ENCODE measurements at places on chromosomes 12 and 14.

DNA sequence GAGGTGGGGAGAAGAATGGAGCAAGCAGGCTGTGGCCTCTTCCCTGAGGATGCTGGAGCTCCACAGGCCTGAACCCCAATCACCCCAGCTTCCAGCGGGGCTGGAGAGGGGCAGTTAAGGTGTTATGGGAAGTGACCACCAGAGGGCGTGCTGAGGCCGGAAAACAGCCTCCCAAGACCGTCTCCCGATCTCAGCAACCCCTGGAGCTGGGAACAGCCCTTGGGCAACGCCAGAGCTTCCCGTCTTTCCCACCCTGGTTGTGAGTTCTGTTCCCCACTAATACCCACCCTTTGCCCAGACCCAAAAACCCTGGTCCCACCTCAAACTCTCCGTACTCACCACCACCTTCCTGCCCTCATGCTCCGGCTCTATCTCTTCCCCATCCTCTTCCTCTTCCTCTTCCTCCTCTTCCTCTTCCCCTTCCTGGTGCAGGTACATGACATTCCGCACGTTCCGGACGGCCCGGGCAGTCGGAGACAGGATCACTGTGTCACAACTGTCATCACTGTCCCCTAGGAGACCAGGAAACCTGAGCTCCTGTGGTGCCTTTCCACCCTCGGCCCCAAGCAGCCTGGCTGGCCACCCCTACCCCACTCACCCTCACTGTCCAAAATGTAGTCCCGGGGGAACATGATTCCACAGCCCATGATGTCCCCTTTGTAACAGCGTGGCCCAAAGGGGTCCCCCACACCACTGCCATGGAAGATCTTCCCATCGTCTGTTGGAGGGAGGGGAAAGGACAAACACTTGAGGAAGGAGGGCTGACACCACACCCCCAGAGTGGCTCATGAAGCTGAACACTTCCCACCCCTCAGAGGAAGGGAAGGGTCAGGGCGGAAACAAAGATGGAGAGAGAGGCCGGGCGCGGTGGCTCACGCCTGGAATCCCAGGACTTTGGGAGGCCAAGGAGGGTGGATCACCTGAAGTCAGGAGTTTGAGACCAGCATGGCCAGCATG lies 12.9 kb downstream of the SPRYD3 start:
- DNase-seq: peak; percentile 88

- peak; percentile 68 for DNase-seq
Measured at GRCh38 chr12:112183141-112184021, 58.0 kb downstream of the TRAFD1 start.

- no peak for DNase-seq
Measured at GRCh38 chr12:73136386-73136785, 864.2 kb downstream of the TRHDE start.

GRCh38 chr14:65718629-65719028 lies 306.1 kb downstream of the FUT8 start:
- DNase-seq: no peak

GRCh38 chr14:101241807-101242278 lies 319.5 kb upstream of the DIO3 start:
- DNase-seq: peak; percentile 48

GRCh38 chr14:41476526-41476925 lies 130.2 kb upstream of the LRFN5 start:
- no peak for DNase-seq

DNA sequence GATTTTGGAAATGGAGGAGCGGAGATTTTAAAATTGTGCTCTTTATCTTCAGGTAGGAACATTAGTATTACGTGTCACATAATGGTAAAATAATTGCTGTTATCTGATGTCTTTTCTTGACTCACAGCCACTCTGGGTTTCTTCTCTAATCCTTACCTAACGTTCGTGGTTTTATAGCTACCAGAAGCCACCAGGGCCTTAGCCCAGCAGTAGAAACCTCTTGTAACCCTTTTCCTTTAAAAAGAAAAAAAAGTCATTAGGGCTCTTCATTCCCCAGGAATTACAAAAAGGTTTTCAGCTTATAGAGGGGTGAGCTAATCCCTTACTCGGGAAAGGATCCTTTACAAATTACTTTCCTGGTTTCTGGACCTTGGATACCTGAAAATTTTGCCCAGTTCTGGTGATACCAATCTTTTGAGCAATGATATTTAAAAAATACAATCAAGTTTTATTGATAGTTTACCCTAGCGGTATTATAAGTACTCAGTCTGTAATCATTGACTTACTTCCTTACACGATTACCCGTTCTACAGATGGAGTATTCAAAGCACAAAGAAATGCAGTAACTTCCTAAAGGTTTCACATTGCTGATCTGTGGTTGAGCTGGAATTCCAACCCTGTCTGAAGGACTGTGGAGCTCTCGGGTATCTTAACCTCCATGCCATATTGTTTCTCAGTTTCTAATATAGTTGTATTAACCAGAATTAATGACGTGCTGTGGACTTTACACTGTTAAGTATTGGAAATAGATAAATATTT lies 1.6 kb downstream of the GABARAPL1 start:
- DNase-seq: peak; percentile 32

DNA sequence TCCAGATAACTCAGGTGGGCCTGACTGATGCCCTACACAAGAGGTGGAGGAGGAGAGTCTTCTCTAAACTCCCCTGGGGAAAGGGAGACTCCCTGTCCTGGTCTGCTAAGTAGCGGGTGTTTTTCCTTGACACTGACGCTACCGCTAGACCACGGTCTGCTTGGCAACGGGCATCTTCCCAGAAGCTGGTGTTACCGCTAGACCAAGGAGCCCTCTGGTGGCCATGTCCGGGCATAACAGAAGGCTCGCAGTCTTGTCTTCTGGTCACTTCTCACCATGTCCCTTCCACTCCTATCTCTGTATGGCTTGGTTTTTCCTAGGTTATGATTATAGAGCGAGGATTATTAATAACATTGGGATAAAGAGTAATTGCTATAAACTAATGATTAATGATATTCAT lies 965.5 kb downstream of the TMEM121 start:
- no peak for DNase-seq

DNA sequence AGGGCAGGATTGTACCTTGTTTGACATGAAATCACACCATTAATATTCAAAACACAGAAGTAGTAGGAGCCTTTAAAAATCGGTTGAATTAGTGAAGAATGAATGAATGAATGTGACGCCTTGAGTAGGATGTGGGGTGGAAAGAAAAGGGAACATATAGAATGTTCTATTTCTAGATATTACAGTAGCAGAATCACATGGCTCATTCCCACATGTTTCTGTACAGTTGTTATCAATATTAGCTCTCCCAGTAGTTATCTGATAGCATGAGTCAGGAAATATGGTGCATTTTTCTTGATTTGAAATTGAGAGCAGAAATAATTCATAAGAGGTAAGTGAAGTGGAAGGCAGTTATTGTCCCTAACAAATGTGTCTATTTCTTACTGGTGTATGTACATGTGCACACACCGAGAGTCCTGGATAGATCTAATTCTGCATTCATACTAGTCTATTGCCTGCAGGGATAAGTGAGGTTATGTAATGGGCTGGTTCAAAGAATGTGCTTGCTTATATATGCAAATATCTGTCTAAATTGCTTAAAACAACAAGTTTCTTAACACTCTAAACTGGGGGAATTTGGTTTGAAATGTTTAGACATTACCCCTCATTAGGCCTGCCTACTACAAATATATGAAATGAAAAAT lies 245.4 kb downstream of the EFCAB11 start:
- no peak for DNase-seq

GRCh38 chr12:124833693-124834122 lies 30.0 kb downstream of the SCARB1 start:
- no peak for DNase-seq

- no peak for DNase-seq
Measured at GRCh38 chr14:24681056-24681455, 47.1 kb upstream of the GZMB start.

DNA sequence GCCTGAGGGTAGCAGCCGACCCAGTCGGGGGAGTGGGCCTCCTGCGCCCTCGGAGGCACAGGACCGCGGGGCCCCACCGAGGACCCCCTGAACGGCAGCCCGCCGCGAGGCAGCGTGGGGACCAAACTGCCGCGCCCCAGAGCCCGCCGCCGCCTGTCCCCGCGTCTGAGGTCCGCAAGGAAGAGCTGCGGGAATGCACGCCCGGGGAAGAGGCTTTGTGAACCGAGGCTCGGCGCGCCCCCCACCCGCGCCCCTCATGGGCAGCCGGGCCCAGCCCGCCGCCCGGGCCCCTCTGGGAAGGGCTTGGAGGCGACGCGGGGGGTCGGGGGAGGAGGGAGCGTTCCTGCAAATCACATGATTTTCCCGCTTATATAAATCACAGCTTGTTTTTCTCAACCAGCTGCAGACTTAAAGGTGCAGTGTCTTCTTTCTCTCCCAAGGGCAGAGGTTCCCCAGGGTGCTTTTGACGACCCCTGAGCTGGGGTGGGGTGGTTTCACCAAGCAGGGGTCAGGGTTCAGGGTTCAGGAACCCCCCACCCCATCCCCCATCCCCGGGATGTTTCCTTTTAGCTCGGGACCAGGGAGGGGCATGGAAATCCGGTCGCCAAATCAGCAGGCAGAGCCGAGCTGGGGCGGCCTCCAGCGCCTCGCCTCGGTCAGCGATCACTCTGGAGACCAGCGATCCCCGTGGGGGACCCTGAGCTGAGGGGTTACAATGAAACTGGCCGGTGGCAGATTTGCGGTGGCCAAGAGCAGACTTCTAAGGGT lies 44.7 kb upstream of the ATP23 start:
- peak; percentile 42 for DNase-seq

DNA sequence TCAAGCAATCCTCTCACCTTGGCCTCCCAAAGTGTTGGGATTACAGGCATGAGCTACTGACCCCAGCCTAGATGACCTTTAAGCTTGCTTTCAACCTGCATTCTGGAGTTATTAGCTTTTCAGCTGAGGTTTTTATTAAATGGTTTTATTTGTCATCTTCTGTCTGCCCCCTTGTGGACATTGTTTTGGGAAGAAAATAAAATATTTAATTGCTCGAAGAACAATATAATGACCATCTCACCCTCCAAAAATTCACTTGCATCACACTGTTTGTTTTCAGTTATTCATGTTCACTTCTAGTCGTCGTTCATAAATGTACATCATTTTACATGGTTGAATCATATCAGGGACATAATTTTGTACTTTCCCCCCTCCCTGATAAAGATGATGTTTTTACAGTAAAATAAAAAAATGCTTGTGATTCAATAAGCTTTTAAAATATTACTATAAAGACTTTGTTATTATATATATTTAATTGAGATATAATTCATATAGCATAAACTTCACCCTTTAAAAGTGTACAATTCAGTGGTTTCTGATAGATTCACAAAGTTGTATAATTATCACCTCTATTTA lies 10.1 kb upstream of the SPATS2 start:
- DNase-seq: no peak

DNA sequence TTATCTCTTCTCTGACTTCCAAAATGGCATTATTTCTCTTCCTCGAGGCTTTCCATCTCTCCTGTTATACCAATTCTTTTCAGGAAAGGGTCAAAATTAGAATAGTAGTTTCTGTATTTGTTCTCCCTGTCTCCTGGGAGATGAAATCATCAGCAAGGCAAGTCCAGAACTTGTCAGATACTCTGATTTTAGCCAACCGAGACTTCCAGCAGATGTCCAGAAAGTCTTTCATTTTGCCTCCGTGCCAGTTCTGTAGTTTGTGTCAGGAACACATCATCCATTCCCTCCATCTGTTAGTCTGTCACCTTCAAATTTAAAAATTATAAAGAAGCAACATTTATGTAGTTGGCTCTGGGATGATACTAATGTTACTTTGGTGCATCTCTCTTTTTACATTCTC lies 275.7 kb downstream of the CCDC59 start:
- no peak for DNase-seq

- no peak for DNase-seq
Measured at GRCh38 chr12:107564946-107565345, 120.7 kb upstream of the PWP1 start.

DNA sequence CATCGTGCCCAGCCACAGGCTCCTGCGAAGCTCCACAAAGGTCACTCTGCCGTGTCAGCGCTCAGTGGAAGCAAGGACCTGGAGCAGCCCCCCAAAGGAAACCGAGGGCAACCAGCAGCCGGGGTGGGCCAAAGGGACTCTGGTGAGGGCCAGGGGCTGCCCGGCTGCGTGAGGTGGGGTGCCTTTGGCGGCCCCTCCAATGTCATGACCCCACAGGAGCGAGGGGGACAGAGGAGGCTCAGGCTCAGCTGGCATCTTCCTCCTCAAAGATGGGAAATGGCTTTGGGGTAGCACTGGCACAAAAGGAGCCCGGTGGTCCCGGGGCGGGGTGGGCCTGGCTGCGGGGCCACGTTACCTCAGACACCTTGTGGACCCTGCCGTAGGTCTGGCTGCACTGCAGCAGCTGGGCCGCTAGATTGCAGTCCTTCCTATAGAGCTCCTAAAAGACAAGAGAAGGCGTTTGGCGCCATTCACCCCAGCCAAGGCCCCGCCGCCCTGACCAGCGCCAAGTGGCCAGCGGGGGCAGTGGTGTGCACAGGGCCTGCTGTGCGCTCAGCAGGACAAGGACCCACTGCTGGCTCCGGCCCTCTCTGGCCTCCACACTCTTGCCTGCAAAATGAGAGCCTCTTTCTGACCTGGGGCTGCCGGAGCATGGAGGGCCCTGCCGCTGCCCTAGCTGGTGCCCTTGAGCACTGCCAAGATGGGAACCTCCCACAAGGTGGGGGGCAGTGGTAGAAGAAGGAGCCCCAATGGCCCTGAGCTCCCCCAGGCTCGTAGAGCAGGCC lies 46.9 kb downstream of the BEGAIN start:
- peak; percentile 35 for DNase-seq

- DNase-seq: no peak
Measured at GRCh38 chr12:52600941-52601481, at the start of gene KRT72. Gene KRT72, minus strand, starts transcription at chr12:52601463. Its CDS starts 11 bp downstream, at chr12:52601452.

DNA sequence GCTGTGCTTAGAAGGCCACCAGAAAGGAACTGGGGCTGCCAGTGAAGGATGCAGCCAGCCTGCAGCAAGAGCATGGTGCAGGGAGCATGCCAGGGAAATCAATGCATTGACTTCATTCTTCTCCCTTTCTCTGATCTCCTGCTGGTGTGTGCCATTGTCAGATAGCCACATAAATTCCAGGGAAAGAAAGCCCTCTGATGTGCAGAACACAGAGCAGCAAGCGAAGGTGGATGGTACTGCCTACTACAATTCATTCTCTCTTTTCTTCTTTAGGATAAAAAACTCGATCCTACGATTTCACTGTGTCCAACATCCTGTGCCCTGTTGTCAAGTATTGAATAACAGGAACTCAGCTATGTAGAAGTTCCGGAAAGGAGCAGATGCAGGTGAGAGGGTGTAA lies 446.7 kb upstream of the TMEM132C start:
- DNase-seq: no peak

- DNase-seq: peak; percentile 70
Measured at GRCh38 chr12:27652174-27652763, 44.0 kb upstream of the REP15 start.

- DNase-seq: no peak
Measured at GRCh38 chr12:12123036-12123604, 52.4 kb downstream of the BCL2L14 start.

DNA sequence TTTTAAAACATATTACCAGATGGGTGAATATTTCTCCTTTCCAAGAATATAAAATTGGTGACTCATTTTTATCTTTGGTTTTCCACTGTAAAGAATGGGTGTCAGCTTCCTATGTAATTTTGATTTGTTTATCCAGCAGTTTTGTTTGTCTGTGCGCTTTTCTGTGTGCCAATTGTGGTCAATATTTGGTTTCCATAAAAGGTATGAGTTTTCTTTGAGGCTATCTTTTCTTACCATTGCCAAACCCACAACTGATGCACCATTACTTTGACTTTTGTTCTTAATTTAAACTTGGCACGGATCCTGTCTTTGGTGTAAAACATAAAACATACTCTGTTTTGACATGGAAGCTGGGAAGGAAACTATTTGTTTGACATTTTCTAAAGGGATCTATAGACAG lies 78.8 kb upstream of the NAV3 start:
- DNase-seq: no peak

- DNase-seq: no peak
Measured at GRCh38 chr14:76169776-76170175, 18.1 kb downstream of the GPATCH2L start.

Data from COLO829 (cell line).